ENCODE measurements at places on chromosomes 12 and 14.
A peak's percentile ranks its signal among the peaks of the same experiment; 100 is the strongest.

GRCh38 chr12:1429980-1430379 lies 164.4 kb downstream of the FBXL14 start:
- no peak for DNase-seq

DNA sequence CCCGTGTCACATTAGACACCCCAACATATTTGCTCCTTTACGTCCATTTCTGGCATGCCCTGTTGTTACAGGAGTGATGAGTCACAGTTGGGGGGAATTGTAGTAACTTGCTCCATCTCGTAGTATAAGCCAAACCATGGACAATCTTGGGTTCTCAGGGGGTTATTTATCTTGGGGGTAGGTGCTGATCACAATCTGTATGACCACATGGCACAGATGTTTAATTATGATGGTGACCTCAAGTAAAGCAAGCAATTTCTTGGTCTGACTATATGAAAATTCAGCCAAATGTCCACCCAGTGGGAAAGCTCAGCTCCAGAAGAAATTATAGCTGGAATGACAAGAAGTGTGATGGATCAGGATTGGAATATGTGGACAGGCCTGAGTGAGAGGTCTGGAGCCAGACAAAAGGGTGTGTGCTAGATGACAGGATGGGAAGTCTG lies 32.1 kb upstream of the STON2 start:
- DNase-seq = no peak

- no peak for DNase-seq
These were observed 51.1 kb upstream of the PWP1 start for GRCh38 chr12:107634530-107634929.

DNA sequence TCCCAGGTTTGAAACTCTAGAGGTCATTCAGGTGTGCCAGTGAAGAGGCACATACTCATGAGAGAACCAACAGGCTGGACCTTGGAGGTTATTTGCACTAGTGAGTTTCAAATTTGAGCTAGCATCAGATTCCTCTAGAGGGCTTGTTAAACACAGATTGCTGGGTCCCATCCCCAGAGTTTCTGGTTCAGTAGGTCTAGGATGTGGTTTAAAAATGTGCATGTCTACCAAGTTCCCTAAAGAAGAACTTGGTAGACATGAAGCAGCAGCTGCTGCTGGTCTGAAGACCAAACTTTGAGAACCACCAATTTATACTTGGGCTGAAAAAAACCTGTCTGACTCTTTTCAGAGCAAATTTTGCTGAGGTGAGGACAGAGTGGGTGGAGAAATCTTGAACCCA lies 61.7 kb downstream of the SUSD6 start:
- DNase-seq = no peak

- DNase-seq = no peak
These were observed 33.7 kb upstream of the ALG10B start for GRCh38 chr12:38282886-38283285.

DNA sequence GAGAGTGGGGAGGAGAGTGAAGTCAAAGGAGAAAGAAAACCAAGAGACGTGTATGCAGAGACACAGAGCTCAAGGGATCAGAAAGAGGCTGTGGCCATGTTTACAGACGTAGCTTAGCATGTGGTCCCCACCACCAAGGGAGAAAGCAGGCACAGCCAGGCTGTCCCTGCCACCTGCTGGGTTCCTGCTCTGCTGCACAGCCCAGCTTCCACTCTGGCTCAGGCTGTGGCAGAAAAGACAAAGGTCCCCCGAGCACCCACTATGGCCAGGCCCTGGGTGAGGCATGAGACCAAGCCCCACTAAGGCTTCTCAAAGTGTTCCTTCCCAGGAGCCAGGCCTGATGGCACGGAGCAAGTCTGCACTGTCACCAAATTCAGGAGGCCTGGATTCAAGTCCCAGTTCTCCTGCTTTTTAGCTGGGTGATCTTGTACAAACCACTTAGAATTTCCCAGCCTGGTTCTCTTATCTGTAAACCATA lies 25.9 kb upstream of the COL2A1 start:
- DNase-seq = peak; percentile 51

DNA sequence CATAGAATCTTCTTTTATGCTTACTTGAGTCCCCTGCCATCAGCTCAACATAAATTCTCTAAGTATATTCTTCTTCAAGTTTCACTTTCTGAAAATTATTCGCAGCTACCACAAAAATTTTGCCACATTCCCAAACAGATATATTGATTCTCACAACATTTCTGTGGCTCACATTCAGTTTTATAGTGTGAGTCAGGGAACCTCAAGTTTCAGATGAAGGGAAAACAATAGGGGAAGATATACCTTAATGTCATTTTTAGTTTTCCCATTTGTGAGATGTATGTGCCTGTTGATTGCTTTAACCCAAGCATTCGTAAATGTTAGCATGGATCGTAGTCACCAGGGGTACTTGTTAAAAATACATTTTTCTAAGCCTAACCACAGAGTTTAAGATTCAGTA lies 465.8 kb downstream of the CCER1 start:
- no peak for DNase-seq

DNA sequence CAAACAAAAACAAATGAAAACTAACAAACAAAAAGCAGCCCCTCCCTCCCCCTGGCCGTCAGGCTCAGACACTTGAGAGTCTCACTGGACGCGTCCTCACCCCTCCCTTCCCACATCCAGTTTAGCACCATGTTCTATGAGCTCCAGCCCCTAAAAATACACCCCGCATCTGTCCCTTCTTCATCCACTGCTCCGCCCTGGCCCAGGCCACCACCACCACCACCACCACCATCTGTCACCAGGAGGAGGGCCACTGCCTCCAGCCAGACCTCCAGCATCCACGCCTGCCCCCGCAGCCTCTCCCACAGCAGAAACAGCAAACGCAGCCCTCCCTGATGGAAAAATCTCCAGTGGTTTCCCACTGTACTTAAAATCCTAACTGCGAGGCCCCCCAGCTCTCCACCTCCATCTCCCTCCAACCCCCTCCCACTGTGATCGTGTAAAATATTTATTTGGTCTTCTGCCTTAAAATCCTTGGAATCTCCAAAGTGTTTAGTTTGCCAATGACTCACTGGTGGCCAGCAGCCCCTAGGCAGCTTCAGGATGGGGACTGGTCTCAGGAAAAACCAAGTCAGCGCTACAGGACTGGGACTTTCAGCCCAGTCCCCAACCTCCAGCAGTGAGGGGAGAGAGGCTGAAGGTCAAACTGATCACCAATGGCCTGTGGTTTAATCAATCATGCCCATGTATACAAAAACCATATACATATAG lies 95.1 kb downstream of the SCARB1 start:
- DNase-seq = no peak

- DNase-seq = peak; percentile 28
These were observed 24.9 kb downstream of the FBXO21 start for GRCh38 chr12:117165342-117165741.

- DNase-seq = no peak
These were observed 162.0 kb upstream of the TMCC3 start for GRCh38 chr12:94812345-94812744.

GRCh38 chr12:121748218-121748570 lies 35.6 kb downstream of the TMEM120B start:
- DNase-seq = no peak

- no peak for DNase-seq
These were observed 87.0 kb upstream of the EEA1 start for GRCh38 chr12:93015871-93016751.

- DNase-seq = no peak
These were observed 37.3 kb downstream of the GPR135 start for GRCh38 chr14:59427653-59428580.

All from T47D (cell line).